Thoracic aorta (tissue), 2 donors: ENCODE measurements at places on chromosomes 4 and X. TPM values are rescaled to one million over a fixed set of nuclear protein-coding genes. Genes with fewer than 3 reads are reported as not detected.

- H3K36me3 ChIP-seq: no peaks in the 10 kb centered on the region
- no peak overlapping the region for H3K27ac ChIP-seq
- H3K4me3 ChIP-seq: no peak overlapping the region
Measured at GRCh38 chr4:165784672-165785071, 88.4 kb upstream of the TLL1 start.

GRCh38 chrX:2732076-2732475, 19.8 kb upstream of the XG start:
- H3K4me3 ChIP-seq: no peak overlapping the region
- DNase-seq: no peak
- H3K4me1 ChIP-seq: no peaks in the 10 kb centered on the region
- no peaks in the 10 kb centered on the region for H3K27me3 ChIP-seq
- peaks cover 62% of the 10 kb centered on the region for H3K36me3 ChIP-seq
- H3K27ac ChIP-seq: no peak overlapping the region

GRCh38 chr4:155085843-155086530, 122.4 kb upstream of the NPY2R start:
- no peak overlapping the region for H3K4me3 ChIP-seq
- no peaks in the 10 kb centered on the region for H3K27me3 ChIP-seq
- H3K36me3 ChIP-seq: no peaks in the 10 kb centered on the region
- no peak overlapping the region for H3K27ac ChIP-seq

- no peaks in the 10 kb centered on the region for H3K36me3 ChIP-seq
- H3K4me3 ChIP-seq: no peak overlapping the region
- no peak for DNase-seq
- H3K27me3 ChIP-seq: no peaks in the 10 kb centered on the region
- H3K4me1 ChIP-seq: no peaks in the 10 kb centered on the region
Measured at GRCh38 chrX:37926700-37927099, 79.3 kb upstream of the DYNLT3 start.

GRCh38 chr4:766559-767283, 59.2 kb downstream of the CPLX1 start:
- H3K27me3 ChIP-seq: no peaks in the 10 kb centered on the region
- DNase-seq: no peak
- no peak overlapping the region for H3K27ac ChIP-seq
- no peaks in the 10 kb centered on the region for H3K4me1 ChIP-seq
- no peak overlapping the region for H3K4me3 ChIP-seq

- no peaks in the 10 kb centered on the region for H3K4me1 ChIP-seq
- H3K27ac ChIP-seq: no peak overlapping the region
- no peaks in the 10 kb centered on the region for H3K36me3 ChIP-seq
- H3K4me3 ChIP-seq: no peak overlapping the region
- no peaks in the 10 kb centered on the region for H3K27me3 ChIP-seq
Measured at GRCh38 chrX:103012945-103013344, 51.0 kb downstream of the BEX1 start.

TLR6 gene
- total RNA-seq: 3.5 TPM

MAGEE1 gene
- 3.2 TPM for total RNA-seq

DNA sequence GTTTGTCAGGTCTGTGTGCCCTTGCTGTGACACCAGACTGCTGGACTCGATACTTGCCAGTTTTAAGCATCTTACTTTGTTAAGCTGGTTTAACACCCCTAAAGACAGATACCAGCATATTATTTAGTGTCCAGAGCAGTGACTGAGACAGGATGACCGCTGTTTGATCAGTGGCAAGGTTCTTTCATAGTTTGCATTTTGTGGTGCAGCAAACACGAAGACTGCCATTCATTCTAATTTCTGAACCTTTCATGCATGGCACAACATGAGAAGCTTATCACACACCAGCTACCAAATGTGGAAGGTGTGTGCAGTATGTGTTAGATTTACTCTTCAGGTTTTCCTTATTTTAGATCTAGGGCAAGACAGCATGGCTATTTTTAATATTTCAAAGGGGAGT, 28.2 kb downstream of the JADE1 start:
- peaks cover 21% of the 10 kb centered on the region for H3K4me1 ChIP-seq
- peaks cover 6% of the 10 kb centered on the region for H3K36me3 ChIP-seq
- no peak overlapping the region for H3K27ac ChIP-seq
- DNase-seq: no peak

GRCh38 chr4:123477711-123478209, 81.2 kb downstream of the SPRY1 start:
- H3K4me1 ChIP-seq: no peaks in the 10 kb centered on the region
- no peak for DNase-seq
- no peak overlapping the region for H3K27ac ChIP-seq

ALPK1 gene
- 20.0 TPM for total RNA-seq

DNA sequence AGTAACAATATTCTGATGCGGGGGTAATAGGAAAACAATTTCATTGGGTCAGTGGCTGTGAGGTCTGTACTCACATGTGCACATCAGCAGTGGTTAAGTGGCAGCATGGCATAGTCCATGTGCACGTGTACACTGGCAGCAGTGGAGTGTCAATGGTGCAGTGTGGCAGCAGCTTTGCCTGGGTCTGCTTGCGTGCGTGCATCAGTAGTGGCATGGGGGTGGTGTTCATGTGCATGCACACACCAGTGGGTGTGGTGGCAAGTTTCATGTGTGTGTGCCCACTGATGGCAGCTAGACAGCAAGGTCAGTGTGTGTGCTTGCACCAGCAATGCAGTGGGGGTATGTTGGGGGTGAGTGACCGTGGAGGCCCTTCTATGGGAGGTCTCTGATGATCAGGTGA, 581.6 kb upstream of the KLHL4 start:
- no peak overlapping the region for H3K27ac ChIP-seq
- no peaks in the 10 kb centered on the region for H3K36me3 ChIP-seq
- no peaks in the 10 kb centered on the region for H3K4me1 ChIP-seq
- DNase-seq: no peak
- H3K27me3 ChIP-seq: no peaks in the 10 kb centered on the region
- no peak overlapping the region for H3K4me3 ChIP-seq

ASB12 gene
- not detected for total RNA-seq

F8 gene
- 18.1 TPM for total RNA-seq

CT55 gene
- not detected for total RNA-seq

EIF2S3 gene
- 71.5 TPM for total RNA-seq

- H3K36me3 ChIP-seq: no peaks in the 10 kb centered on the region
- H3K27me3 ChIP-seq: no peaks in the 10 kb centered on the region
- H3K4me3 ChIP-seq: no peak overlapping the region
- no peak for DNase-seq
- H3K27ac ChIP-seq: no peak overlapping the region
- H3K4me1 ChIP-seq: no peaks in the 10 kb centered on the region
Measured at GRCh38 chr4:40295572-40295971, 39.6 kb upstream of the CHRNA9 start.

- DNase-seq: no peak
- no peaks in the 10 kb centered on the region for H3K4me1 ChIP-seq
- H3K27ac ChIP-seq: no peak overlapping the region
- no peaks in the 10 kb centered on the region for H3K27me3 ChIP-seq
Measured at GRCh38 chr4:86043755-86044592, 315.9 kb downstream of the MAPK10 start.

- no peaks in the 10 kb centered on the region for H3K36me3 ChIP-seq
- DNase-seq: no peak
- H3K4me1 ChIP-seq: no peaks in the 10 kb centered on the region
- H3K27me3 ChIP-seq: no peaks in the 10 kb centered on the region
- H3K4me3 ChIP-seq: peak overlapping the region; percentile 75
- H3K27ac ChIP-seq: no peak overlapping the region
Measured at GRCh38 chr4:40856277-40856839, 106.6 kb downstream of the NSUN7 start.

DNA sequence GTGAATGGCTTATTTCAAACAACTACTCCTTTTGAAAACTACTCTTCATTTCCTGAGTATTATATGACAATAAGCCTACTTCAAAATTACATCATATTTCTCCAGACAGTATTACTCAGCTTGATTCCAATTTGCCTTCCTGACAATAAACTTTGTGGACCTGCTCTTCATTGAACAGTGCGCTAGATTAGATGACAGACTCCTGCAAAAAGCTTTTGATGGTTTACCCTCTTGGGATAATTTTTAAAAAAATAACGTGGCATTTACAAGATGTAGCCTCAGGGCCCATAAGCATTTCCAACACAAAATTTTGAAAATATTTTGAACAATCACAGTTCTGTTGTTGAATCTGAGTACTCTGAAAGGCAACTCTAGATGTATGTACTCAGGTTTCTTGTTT, 25.9 kb downstream of the MGAT4D start:
- no peak for DNase-seq
- no peak overlapping the region for H3K27ac ChIP-seq
- no peaks in the 10 kb centered on the region for H3K36me3 ChIP-seq
- no peak overlapping the region for H3K4me3 ChIP-seq

- H3K27ac ChIP-seq: no peak overlapping the region
- DNase-seq: no peak
- no peaks in the 10 kb centered on the region for H3K36me3 ChIP-seq
- H3K4me1 ChIP-seq: no peaks in the 10 kb centered on the region
- H3K4me3 ChIP-seq: no peak overlapping the region
Measured at GRCh38 chrX:3435057-3435456, 88.6 kb upstream of the MXRA5 start.

DNA sequence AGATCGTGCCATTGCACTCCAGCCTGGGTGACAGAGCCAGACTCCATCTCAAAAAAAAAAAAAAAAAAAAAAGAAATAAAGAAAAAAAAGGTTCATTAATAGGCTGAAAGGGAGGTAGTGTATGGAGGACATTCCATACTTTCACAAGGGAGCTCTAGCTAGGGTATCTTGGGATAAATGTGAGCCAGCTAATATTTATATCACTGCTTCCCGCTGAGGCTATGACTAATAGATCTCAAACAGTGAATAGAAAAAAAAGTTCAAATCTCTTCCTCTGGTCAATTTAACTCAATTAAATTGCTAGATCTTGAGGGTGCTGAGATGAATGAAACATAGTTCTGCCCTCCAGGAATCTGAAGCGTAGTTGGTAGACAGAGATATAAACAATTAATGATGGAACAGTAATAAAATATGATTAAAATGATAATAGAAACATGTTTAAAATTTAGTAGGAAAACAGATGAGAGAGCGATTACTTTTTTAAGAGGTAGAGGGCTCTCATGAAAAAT, 55.7 kb upstream of the SHISA3 start:
- H3K27ac ChIP-seq: no peak overlapping the region
- no peaks in the 10 kb centered on the region for H3K36me3 ChIP-seq
- no peaks in the 10 kb centered on the region for H3K27me3 ChIP-seq
- H3K4me3 ChIP-seq: no peak overlapping the region

ERAS gene
- not detected for total RNA-seq

AMMECR1 gene
- total RNA-seq: 3.0 TPM

DNA sequence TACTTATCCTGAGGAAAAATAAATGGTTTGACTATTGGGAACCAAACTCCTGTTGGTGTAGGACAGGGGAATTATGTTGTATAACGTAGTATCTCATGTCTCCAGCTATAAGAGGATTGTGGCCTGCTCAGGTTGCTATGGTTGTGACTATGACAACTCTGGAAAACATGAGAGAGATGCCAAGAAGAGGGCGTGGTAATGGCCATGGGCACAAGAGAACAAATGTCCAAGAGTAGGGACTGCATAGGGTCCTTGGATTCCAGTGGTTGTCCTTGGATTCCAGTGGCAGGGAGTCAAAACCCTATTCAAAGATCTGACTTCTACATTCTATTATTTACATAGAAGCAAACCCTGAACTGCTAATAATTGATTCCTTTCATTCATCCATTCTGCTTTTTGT, 6.8 kb upstream of the MOB1B start:
- H3K36me3 ChIP-seq: no peaks in the 10 kb centered on the region
- no peaks in the 10 kb centered on the region for H3K4me1 ChIP-seq
- no peaks in the 10 kb centered on the region for H3K27me3 ChIP-seq
- H3K4me3 ChIP-seq: no peak overlapping the region

ZDHHC15 gene
- total RNA-seq: 4.3 TPM

- no peak for DNase-seq
- no peak overlapping the region for H3K4me3 ChIP-seq
- H3K4me1 ChIP-seq: no peaks in the 10 kb centered on the region
- no peak overlapping the region for H3K27ac ChIP-seq
- H3K36me3 ChIP-seq: no peaks in the 10 kb centered on the region
Measured at GRCh38 chr4:39085891-39086290, 23.9 kb downstream of the KLHL5 start.

- no peak overlapping the region for H3K4me3 ChIP-seq
- no peaks in the 10 kb centered on the region for H3K27me3 ChIP-seq
- no peak for DNase-seq
- H3K36me3 ChIP-seq: no peaks in the 10 kb centered on the region
- no peaks in the 10 kb centered on the region for H3K4me1 ChIP-seq
- H3K27ac ChIP-seq: no peak overlapping the region
Measured at GRCh38 chr4:11198516-11199305, 230.0 kb downstream of the HS3ST1 start.

DNA sequence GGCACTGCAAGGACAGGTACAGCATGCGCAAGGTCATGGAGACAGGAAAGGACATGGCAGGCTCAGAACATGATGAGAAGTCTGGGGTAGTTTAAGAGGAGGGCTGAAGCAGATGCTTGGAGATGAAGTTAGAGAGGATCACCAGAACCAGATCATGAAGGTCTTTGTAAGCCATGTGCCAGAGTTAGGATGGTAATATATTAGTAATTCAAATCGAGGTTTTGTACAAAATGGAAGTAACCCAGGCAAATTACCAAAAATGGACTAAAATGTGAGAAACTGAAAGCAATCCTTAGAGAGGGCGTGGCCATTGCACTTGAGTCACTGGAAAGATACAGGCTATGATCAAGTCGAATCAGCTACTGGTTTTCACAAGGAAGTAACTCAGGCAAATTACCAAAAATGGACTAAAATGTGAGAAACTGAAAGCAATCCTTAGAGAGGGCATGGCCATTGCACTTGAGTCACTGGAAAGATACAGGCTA, 13.5 kb downstream of the RXFP1 start:
- no peak overlapping the region for H3K27ac ChIP-seq
- no peak for DNase-seq
- H3K4me1 ChIP-seq: peaks cover 7% of the 10 kb centered on the region
- no peaks in the 10 kb centered on the region for H3K27me3 ChIP-seq

DNA sequence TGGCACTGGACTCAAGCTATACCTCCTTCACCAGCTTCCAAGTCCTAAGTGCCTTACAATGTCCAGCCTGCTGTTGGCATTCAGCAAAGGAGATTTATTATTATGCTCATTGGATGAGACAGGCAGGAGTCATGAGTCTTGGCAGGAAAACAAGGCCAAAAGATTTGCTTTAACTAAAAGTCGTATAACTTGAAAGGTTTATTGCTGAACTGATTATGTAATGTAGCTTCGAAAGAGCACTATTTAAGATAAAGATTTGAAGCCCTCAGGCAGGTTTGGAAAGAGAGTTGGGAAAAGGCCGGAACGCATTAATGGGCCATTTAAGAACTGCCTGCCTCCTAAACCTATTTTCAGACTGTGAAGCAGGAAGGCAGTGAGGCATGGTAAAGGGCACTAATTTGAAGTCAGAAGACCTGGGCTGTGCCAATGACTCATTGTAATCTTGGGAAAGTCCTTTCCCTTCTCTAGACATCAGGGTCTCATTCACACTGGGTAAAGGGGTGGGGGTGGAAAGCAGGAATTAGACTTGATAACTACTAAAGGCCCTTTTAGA, 280.5 kb upstream of the EDA2R start:
- H3K4me3 ChIP-seq: no peak overlapping the region
- H3K36me3 ChIP-seq: no peaks in the 10 kb centered on the region
- H3K27ac ChIP-seq: peak overlapping the region; percentile 55
- no peak for DNase-seq
- no peaks in the 10 kb centered on the region for H3K27me3 ChIP-seq
